Kidney tubule cell (primary cell): ENCODE measurements at places on chromosomes 4 and X.

DNA sequence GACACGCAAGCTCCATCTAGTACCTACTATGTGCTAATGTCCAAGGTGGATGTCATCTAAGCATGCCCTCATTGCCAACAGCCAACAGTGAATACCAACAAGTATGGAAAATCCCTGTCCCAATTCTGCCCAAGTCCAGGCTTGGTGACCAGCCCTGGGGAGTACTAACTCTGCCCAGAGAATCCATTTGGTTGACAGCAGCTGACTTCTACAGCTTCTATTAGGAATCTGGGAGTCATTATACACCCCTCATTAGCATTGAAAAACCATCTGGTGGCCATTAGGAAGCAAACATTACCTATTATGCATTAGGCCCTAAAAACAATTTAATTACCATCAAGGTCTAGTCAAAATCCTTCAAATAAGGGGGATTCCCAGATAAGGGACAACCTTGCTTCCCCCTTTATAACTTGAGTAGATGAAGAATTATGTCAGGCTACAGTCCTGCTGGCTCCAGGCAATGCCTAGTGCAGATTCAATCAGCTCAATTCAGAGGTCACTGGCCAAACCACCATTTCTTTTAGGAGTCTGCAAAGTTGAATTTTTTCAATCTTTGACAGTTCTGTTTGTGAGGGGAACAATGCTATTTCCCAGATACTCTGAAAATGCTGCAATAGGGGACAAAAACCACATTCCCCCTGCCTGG is 228.0 kb upstream of the LDB2 start:
- DNase-seq: no peak

GRCh38 chr4:26763063-26763462 is 97.6 kb upstream of the STIM2 start:
- DNase-seq: no peak

GRCh38 chr4:23782778-23783437 is 106.9 kb downstream of the PPARGC1A start:
- peak; percentile 39 for DNase-seq

DNA sequence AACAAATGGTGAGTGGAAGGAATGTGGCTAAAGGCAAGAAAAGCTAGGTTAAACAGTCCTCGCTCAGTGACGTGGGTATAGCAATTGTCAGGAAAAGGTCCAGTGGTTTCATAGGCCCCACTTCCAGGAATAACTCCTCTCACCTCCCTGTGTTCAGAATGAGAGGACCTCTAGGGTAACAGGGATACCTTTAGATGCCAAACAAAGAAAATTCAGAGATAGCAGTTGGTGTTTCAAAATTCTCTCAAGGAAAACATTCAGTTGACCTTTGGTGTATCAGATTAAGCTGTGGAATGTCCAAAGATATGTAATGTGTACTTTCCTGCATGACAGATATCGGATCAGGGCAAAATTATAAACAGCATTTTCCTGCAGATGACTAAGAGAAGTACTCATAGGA is 155.9 kb downstream of the ARHGAP6 start:
- DNase-seq: peak; percentile 7

DNA sequence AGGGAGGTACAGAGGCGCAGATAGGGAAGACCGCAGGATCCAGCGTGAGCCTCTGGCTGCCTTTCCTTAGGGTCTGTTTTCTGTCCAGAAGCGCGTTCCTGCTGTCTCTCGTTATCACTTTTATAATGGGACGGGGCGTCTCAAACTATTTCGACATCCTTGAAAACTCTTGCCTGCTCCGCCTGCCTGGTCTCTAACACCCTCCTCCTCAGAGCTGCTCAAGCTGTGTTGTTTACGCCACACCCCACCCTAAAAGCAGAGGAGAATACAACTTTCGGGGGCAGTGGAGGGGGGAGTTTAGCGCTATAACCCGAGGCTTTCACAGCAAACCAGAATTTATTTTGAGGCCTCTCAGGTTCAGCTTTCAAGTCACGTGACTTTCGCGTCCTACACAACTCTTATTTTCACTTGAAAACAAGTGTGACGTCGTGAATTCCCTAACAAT is 646 bp upstream of the FAM3A start:
- DNase-seq: peak; percentile 5

DNA sequence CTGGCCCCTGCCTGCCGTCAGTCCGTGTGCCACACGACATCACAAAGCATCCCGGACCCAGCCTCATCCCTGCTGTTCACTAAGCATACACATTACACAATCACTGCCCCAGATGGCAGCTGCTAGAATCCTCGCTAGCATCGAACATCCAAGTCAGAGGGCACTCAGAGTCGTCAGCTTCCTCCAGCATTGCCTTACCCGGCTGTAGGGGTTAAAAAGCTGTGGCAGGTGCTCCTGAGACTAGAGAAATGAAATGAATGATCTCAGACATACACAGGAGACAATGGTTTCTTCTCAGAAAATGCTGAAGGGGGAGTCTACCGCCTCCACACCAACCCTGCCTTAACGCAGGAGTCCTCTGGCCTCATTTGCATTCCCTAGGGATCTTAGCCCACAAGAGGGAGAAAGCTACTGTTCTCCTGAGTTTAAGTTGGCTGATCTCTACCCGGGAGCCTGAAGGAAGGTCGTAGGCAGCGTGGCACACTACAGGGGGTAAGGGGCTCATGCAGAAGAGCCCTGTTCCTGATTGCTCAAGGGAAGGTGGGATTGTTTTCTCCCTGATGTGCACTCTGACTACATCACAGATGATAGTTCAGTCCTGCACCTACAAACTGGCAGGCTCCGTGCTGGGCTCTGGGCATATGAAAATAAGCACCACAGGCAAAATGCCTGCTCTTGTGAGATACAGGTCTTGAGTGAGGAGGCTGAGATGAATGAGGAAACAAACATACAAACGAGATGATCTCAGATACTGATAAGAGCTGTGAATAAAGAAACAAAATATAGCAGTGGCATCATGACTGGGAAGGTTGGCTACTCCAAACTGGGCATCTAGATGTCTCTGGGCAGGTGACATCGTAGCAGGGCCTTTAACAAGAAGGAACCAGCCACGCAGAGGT is 2.6 kb upstream of the KIAA0232 start:
- no peak for DNase-seq

DNA sequence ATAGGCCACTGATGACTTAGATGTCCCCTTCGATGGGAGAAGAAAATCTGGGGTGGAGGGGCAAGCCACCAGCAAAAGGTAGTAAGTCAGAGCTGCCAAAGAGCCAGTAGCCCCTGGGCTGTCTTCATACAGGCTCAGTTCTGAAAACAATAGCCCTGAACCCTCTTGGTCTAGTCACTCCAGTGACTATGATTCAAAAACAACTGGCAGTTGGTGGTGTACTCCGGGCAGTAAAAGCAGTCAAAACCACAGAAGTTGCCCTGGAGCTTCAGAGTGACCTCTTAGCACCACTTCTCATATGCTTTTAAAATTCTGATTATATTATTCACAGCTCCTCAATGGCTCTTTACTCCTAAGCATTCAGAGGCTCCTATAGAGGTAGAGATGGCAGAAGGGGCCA is 164.3 kb upstream of the MAMLD1 start:
- DNase-seq: peak; percentile 52

GRCh38 chrX:68868316-68868715 is 39.5 kb downstream of the EFNB1 start:
- no peak for DNase-seq

DNA sequence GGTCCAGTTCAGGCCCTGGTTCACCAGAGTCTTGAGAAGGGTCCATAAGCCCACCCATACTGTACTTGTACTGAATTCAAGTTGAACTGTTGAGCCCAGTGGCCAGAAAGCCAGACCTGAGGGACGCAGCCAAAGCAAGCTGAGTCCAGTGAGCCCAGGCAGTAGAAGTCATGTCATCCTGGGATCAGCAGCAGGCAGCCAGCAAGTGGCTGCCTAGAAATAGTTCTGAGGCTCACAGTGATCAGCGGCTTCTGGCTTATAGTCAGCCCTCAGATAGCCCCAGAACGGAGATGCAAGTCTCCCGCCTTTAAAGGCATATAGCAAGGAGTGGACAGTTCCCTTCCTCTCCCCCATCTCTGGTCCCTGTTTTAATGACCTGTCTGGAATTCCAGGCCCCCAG is 347.1 kb downstream of the FBXW7 start:
- DNase-seq: no peak

- peak; percentile 98 for DNase-seq
Measured at GRCh38 chr4:111064342-111064993, 441.6 kb upstream of the PITX2 start.

DNA sequence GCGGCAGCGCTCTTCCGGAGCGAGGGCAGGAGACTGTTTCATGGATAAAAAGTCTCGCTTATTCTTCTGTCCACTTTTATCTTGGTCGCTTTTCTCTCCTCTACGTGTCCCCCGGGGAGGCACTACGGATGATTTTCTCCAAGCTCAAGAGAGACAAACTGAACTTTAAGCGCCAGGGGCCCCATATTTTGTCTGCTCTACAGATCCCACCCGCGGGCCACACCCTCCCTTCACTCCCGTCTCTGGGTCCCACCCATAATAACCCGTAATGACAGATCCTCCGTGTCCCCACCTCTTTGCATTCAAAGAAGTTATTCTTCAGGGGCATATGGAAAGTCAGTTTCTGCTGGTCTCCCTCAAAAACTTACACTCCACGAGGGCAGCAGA is at the start of gene CORIN:
Gene CORIN (minus strand): TSS at position 160 of the 387 bp plus-strand sequence. CDS start 118 bp downstream, at position 42.
- DNase-seq: no peak

- no peak for DNase-seq
Measured at GRCh38 chr4:174107746-174108354, 175.6 kb downstream of the FBXO8 start.

- DNase-seq: no peak
Measured at GRCh38 chr4:60683357-60683756, 516.8 kb upstream of the ADGRL3 start.

DNA sequence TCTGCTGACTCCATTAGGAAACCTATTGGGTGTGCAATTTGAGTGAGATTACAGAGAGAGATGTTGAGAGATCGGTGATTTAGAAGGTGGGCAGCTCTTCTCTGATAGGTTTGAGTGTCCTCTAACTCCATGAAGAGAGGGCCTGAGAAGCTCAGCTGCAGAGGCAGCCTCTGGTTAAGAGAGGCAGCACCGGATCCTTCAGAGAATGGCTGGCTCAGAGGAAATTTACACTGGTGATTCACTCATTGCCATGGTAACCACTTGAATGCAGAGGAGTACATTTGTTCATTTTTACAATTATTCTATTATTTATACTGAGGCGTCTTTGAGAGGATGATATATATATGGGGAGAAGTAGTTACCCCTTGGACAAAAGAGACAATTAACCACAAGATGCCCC is 171.7 kb downstream of the PDGFRA start:
- peak; percentile 11 for DNase-seq

- peak; percentile 56 for DNase-seq
Measured at GRCh38 chrX:38220024-38220414, 652 bp downstream of the SRPX start.

DNA sequence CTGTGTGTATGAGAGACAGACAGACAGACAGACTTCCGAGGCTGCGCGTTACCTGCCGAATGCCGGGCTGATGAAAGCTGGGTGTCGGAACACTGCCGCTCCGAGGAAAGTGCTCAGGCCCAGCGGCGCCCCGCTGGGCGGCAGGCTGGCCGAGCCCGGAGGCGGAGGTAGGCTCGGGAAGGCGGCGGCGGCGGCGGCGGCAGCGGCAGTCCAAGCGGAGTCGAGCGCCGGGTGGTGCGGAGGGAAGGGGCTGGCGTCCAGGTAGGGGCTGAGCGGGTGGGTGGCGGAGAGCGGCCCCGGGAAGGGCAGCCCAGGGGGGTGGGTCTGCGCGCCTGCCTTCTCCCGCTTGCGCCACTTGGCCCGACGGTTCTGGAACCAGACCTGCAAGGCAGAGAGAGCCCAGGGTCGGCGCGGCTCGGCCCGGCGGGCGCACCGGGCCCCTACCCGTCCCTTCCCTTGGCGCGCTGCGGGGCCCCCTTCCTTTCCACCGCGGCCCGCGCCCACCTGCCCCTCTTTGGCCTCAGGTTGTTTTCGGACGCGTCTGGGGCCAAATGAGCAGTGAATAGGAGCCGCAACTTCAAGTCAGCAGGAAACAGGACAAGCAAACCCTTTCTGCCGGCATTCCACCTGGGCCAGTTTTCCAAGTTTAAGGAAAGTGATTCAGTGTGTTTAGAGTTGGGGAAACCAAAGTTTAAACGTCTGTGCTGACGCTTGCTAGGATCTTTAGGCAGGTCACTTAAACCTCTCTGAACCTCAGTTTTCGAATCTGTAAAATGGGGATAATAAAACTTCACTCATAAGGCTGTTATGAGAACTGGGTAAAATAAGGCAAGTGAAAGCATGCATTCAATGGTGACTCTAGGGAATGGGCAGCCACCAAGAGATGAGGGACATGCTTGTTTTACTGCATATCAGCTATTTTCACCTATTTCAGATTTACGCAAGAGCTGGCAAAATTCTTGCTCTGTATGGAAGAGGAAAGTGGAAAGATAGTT is 8.4 kb downstream of the ARX start:
- peak; percentile 7 for DNase-seq
